ENCODE measurements at places on chromosomes 5 and 9.

DNA sequence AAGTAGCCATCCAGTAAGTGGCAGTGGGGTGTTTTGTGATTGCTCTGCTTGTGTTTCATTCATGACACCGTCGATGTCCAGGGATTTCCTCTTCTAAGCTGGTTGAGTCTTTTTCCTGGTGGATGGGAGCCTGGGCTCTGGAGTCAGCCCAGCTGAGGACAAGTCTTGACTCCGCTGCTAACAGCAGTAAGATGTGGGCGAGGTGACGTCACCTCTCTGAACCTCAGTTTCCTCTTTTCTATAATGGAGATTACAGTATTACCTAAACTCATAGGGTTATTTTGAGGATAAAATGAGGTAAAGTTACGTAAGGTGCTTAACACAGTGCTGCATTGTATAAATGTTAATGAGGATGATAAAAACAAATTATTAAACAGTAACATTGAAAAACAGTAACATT lies 21.3 kb downstream of the FGF1 start:
- no peak for DNase-seq

GRCh38 chr9:13431222-13431536 lies 151.7 kb upstream of the MPDZ start:
- DNase-seq: no peak

DNA sequence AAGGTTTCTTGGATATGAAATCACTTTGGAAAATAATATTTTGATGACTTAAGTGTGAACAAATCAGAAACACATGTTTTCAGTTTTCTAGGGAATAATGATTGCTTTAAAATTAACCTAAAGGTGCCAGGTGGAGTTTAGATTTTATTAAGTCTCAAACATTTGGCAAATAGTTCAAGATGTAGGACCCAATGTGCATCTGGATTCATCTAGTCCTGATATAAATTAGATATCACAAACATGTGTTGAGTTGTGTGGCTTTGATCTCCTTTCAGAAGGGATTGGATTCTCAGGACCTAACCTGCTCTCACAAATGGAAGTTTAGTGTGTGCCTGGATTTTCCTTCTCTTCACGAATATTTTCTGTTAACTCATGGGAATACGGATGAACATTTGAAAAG lies 291.4 kb upstream of the ISL1 start:
- no peak for DNase-seq

- no peak for DNase-seq
Measured at GRCh38 chr5:172188893-172189692, 1.1 kb upstream of the STK10 start.

DNA sequence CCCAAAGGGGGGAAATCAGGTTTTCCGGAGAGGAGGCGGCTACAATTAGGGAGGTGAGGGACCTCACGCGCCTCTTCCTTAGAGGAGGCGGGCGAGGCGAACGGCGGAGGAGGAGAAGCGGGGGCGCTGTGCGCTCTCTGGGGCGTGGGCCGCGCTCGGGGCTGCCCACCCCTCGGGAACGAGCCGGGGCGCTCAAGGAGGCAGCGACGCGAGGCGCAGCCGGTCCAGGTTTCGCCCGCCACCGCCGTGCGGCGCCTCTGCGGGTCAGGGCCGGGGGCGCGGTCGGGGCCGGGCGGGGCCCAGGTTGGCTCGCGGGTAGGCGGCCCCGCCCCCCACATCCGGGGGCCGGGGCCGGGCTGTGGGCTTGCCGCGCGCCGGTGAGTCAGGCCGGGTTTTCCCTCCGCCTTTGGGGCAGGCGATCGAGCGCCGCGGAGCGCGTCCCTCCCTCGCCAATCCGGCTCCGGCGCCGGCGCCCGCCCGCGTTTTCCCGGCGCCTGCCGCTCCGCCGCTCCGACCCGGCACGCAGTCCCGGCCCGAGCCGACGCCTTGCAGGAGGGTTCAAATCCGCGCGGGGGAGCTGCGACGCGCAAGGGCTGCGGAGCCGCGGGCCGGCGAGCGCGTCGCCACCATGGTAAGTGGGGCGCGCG lies at the start of gene N4BP3:
Gene N4BP3, plus strand, starts transcription at position 392 of the 647 bp plus-strand sequence. CDS start 6,052 bp downstream, outside the sequence.
- DNase-seq: peak; percentile 58
